Right renal pelvis (tissue), 4 donors: ENCODE measurements at places on chromosomes 1 and 21.

DNA sequence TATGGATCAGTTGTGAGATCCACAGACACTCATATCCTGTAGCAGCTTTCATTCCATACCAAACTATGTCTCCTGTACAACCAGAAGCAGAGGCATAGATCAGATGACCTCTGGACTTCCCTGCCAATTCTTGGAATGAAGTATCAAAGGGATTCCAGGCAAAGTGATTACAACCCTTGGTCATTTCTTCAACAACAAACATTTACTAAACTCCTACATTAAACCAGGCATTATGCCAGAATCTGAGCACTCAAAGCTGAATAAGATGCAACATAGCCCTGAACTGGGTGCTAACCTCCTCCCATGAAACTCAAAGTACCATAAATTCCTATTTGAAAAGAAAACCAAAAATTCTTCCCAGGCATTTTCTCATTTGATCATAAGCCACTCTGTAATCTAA, 121.2 kb upstream of the SGIP1 start:
- no peak for DNase-seq

DNA sequence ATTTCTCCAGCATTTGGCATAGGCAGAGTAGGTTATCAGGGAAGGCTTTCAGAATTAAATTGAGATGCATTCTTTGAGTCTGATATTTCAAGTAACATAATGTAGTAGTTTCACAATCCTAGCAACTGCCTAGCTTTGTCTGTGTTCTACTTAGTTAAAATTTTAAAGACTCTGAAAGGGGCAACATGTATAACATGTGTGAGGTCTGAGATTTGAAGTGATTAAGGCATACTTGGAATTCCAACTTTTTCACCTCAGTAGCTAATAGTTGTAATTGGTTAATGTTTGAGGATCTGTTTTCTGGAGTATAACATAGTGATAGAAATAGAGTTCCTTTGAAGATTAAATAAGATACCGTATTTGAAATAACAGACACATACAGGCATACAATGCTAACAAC, 335.2 kb upstream of the BEND5 start:
- DNase-seq, result no peak

DNA sequence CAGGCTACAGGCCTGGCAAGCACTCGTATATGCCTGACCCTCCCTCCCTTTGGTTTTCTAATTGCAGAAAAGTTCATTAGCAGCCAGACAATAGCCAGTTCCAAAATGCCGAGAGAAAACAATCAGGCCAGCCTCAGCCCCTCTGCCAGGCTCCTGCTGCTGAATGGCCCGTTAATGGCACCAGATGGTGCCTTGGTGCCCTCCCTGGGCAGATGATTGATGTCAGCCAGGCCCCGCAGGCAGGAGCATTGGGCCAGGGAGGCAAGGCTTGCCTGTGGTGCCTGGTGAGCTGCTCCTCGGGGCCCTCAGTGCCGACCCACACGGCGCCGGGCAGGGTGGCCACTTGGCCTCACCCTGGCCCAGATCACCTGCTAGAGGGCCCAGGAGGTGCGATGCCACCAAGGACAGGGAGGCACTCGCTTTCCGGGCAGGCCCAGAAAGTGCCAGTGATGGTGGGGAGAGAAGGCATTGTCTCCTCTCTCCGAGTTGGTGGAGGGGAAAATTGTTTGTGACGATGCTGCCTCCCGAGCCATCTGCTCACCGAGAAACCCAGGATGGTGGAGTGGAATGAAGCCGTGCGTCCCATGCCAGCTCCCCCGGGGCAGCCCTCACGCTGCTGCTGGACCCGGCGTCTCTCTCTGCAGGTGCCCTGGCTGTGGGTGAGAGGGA, 28.1 kb downstream of the QSOX1 start:
- no peak for DNase-seq

- DNase-seq, result no peak
Observed at GRCh38 chr1:229843627-229844238, 217.7 kb downstream of the URB2 start.

DNA sequence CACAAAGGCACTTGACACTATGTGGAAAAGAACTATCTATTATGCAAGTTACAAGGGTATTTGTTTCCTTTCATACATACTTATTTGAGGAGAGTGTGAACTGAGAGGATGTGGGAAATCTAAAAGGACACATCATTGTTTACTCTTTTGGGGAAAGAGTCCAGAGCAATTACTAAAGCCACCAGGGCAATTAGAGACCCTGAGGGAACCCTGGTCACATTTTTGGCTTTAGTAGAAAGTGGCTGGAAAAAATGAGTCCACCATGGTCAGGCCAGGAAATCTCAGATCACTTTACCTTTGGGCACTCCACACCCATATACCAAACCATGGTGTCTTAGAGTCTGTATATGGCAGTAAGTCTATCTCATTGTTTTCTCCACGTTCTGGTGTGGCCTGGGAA, 243.3 kb downstream of the HLX start:
- DNase-seq, result no peak

DNA sequence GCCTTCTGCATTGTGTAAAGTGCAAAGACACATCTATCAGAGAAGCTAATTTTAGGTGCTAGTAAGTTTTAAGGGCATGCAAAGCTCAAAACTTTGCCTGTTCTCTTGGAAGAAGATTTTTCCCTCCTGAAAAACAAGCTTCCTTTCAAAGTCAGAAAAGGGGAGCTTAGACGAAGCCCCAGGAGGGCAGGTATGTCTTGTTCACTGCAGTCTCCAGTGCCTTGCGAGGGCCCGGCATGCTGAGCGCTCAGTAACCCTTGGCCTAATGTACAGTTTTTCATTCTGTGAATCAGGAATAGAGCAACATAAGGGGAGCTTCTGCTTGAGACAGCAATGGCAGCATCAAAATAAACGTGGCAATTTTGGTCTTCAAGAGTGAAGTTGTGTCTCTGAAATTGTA, 35.0 kb downstream of the GALNT2 start:
- no peak for DNase-seq

- no peak for DNase-seq
Observed at GRCh38 chr1:167987174-167987573, 50.3 kb upstream of the MPC2 start.

GRCh38 chr1:41314376-41315145, 46.7 kb upstream of the FOXO6 start:
- DNase-seq, result no peak

DNA sequence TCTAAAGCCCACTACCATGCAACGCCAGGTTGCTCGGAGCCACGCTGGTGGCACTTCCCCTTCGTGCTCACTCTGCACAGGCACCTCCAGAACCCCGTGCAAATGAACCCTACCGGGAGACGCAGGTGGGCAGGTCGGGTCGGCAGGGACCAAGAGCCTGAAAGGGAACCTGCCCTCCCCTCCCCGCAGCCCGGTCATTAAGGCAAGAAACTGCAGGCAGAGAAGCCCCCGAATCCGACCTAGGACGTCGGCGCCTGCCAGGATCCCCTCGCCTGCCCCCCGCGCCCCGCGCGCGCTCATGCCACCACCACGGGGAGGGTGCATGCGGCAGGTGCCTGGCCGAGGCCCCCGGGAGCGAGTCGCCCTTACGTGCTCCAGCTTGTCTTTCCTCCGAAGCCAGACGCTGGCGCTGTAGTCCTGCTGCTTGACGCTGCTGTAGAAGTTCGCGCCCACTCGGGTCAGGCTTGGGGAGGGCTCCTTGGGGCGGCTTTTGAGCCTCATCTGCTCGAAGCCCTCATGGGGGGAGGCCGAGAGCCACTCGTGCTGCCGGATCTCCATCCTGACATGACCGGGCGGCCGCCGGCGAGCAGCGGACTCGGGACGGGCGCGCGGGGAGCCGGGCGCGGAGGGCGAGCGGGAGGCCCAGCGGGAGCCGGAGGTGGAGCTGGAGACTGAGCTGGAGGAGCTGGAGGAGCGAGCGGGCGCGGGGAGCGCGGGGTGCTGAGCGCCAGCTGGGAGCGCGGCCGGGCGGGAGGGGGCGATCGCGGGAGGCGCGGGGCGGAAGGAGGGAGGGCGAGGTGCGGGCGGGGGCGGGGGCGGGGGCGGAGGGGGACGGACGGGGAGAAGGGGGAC, 552 bp downstream of the PLD5 start:
- no peak for DNase-seq

GRCh38 chr1:41804176-41804575, 114.5 kb downstream of the HIVEP3 start:
- DNase-seq, result no peak

DNA sequence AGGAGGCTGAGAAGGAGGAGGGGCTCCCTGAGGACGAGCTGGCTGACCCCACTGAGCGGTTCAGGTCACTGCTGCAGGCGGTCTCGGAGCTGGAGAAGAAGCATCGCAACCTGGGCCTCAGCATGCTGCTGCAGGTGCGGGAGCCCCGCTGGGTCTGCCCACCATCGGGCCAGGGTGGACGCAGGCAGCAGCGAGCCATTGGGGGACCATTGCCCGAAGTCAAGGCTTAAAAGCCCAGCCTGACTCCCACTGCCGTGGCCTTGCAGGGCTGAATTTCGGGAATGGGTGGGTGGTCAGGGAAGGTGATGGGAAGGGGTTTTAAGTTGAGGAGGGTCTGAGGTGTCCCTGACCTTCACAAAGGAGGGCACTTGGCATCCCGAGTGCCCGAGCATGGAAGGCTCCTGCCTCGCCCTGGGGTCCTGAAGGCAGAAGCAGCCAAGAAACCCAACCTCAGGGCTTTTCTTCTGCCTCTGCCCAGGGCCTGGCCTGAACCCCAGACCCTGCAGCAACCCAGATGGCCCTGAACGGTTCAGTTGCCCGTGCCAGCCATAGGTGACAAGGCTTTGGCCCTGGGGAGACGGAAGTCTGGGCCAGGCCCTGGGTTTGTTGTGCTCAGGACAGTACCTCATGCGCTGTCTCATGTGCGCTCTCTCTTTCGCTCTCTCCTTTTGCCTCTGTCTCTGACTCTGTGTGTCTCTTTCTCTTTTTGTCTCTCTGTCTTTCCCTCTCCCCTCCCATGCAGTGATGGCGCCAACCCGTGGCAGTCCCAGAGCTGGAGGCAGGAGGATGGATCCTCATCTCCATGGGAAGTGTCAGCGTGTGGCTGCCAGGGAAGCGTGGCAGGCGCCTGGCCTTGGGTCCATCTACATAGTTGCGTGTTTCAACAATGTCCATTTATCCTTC, 6.2 kb downstream of the RNF187 start:
- no peak for DNase-seq

DNA sequence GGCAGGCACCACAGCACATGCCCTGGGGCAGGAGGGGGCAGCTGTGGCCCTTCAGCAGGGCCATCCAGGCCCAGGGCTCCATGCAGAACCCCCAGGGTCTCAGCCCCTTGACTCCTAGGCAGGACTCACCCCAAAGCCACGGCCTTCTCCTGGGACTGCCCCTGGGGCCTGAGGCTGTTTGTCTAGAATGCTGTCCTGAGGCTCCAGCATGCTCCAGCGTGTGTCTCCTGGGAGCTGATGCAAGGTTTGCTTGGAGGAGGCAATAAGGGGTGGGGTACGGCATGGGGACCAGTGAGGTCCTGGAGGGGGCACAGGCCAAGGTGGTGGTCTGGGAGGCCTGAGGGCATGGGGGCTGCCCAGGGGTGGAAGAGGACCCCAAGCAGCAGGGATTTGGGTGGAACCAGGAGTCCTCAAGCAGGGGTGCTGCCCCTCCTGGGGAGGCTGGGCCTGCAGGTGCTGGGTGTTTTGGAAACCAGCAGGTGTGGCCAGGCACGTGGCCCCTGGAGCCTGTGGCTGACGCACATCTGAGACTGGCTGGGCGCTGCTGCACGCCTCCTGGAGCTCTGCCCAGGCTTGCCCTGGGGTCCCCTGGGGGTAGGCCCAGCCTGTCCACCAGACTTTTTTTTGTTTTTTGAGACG, 7.8 kb upstream of the CALML6 start:
- no peak for DNase-seq

DNA sequence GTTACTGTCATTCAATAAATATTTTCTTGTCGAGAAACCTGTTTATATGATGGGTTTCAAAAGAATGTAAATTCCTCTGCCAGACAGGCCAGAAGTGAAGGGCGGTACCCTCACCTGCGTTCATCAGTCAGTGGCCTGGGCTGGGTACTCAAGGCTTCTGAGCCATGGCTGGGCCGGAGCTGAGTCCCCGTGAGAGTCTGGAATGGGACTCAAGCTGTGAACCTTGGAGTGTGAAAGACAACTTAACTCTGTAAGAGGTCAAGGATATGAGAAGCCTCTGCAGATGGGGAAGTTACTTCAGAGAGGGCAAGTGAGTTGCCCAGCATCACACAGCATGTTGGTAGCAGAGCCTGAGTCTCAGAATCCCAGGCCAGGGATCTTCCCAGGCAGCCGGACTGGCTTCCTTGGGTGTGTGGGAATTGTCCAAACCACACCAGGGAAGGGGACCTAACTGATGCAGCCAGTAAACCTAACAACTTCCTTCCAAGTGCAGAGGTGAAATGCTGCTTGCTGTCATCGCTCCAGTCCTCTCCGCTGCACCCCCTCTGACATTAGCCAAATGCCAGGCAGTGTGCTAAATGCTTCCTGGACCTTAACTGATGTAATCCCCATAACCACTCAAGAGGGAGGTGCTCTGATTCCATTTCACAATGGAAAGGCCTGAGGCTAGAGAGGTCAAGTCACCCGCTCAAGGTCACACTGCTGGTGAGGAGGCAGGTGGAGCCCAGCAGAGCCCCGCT, 4.8 kb downstream of the DISP3 start:
- no peak for DNase-seq

- no peak for DNase-seq
Observed at GRCh38 chr1:200351425-200351824, 58.4 kb downstream of the ZNF281 start.

- DNase-seq, result peak; percentile 12
Observed at GRCh38 chr1:171699531-171699930, 42.3 kb downstream of the VAMP4 start.

DNA sequence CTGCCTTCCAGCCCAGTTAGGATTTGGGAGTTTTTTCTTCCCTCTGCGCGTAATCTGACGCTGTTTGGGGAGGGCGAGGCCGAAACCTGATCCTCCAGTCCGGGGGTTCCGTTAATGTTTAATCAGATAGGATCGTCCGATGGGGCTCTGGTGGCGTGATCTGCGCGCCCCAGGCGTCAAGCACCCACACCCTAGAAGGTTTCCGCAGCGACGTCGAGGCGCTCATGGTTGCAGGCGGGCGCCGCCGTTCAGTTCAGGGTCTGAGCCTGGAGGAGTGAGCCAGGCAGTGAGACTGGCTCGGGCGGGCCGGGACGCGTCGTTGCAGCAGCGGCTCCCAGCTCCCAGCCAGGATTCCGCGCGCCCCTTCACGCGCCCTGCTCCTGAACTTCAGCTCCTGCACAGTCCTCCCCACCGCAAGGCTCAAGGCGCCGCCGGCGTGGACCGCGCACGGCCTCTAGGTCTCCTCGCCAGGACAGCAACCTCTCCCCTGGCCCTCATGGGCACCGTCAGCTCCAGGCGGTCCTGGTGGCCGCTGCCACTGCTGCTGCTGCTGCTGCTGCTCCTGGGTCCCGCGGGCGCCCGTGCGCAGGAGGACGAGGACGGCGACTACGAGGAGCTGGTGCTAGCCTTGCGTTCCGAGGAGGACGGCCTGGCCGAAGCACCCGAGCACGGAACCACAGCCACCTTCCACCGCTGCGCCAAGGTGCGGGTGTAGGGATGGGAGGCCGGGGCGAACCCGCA, at the start of gene PCSK9:
Gene PCSK9, plus strand, starts transcription at position 207 of the 741 bp plus-strand sequence. Its CDS starts 290 bp downstream, at position 497.
- peak; percentile 49 for DNase-seq

DNA sequence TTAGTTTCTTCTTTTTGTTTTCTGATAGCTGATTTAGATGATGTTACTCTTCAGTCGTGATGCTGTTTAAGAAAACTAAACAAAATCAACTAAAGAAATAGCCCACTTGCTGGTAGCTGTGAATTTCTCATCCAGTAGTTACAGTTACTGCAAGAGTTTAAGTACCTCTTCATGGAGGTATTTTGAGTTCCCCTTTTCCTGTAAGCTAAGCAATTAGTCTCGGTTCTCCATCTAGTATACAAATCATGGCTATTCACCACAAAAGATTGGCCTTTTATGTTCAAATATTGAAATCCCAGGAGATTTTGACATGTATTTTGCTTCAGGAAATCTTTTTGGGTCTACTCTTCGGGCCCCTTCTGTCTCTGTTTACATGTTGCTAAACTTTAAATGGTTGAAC, 31.1 kb downstream of the HUNK start:
- no peak for DNase-seq

GRCh38 chr1:246482805-246483568, 24.1 kb downstream of the SMYD3 start:
- no peak for DNase-seq
